ENCODE measurements at places on chromosomes 5 and 9.

- no peak for DNase-seq
Measured at GRCh38 chr9:11194246-11194645, 581.4 kb upstream of the PTPRD start.

DNA sequence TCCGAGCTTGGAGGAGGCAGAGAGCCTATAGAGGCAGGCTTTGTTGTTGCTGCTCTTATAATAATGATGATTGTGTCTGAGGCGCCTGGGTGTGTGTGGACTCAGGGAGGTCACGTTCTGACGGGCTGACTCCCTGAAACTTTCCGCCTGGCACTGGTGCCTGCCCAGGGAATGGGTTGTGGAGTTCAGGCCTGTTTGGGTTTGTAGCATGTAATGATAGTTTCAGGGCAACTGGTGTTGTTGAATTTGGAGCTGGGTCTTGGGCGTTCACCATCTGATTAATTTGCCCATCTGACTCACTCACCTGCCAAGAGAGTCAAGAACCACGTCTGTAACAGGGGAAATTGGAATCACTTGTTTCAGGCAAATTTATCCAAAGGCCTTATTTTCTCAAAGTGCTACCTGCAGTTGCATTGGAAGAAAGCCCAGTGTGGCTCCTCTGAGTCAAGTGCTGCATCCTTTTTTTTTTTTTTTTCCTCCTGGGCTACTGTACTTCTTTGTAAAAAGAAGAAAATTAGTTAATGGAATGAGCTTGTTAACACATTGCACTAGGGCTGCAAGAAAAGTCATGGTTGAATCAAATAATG, 386.5 kb downstream of the GADD45G start:
- no peak for DNase-seq

DNA sequence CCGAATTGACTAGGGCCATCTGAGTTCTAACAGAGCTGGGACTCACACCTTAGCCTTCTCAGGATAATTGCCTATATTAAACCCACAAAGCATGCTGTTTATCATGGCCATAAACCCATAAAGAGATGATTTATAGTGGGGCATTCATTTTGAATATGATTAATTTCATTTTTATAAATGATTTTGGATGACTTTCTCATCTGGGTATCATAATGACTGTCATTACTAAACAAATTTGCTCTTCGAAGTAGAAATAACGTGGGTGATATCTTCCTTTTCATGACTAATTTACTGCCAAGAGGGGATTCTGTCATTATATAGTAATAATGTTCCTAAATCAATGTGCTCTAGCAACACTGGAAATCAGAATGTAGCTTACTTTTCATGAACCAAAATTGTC, 498.2 kb downstream of the CDH12 start:
- no peak for DNase-seq

DNA sequence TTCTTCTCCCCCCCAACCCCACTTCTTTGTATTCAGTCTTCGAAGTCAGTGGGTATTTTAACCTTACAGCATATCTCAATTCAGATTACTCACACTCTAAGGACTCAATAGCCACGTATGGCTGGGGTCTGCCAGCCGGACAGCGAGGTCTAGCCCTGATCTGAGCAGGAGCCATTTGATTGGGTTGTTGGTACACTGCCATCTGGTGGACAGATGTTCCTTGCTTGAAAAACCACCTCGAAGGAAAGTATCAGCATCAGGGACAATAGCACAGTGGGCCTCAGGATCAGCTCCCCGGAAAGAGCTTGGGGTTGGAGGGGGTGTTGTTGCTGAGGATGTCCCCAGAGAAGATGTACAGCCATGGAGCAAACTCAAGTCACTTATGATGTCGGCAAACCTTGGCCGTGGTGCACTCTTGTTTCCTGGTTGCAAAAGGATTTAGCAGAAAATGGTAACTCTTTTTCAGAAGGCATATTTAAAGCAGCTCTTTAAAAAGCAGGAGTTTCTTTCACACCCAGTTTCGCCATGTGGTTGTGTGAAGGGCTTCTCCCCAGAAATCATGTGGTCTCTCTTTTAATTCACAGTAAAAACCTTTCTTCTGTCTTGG, 31.7 kb upstream of the KCNMB1 start:
- DNase-seq, result peak; percentile 55

- no peak for DNase-seq
Measured at GRCh38 chr9:27548055-27548741, 18.6 kb upstream of the MOB3B start.

GRCh38 chr5:142152384-142152732, 43.8 kb downstream of the NDFIP1 start:
- no peak for DNase-seq

GRCh38 chr9:77128125-77128789, 49.1 kb upstream of the VPS13A start:
- DNase-seq, result no peak

- DNase-seq, result no peak
Measured at GRCh38 chr5:157459715-157460599, at the start of gene NIPAL4. TSS of gene NIPAL4 (plus strand) at chr5:157460213. CDS start at chr5:157460321, 108 bp downstream.

GRCh38 chr5:76030343-76030742, 52.8 kb upstream of the SV2C start:
- DNase-seq, result no peak

GRCh38 chr5:172443441-172444109, 10.8 kb downstream of the SH3PXD2B start:
- DNase-seq, result peak; percentile 79

DNA sequence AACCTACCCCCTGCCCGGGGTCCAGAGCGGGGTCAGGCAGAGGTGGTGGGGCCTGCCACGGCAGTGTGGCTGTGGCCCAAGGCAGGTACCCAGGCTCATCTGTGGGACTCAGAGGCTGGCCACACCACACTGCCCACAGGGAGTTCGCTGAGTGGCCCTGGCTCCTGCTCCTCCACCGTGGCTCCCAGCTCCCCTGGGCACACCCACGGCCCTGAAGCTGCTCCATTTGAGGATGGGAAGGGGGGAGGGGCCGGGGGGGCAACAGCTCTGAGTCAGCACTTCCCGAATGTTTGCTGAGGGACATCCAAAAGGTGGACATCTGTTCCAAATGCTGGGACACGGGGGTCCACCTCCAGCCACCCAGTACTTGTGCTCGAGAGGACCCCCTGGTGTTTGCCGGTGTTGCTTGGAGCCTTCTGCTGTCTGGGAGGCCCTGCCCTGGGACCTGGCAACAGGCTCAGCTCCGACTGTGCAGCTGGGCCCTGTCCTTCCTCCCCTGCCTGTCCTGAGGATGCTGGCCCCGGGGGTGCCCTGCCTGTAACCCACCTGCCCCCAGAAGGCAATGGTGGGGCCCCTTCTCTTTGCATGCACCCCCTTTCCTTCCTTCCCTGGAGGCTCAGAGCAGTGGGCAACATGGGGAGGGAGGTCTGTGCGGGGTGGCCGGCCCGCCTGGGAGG, 2.5 kb upstream of the NRARP start:
- peak; percentile 47 for DNase-seq

DNA sequence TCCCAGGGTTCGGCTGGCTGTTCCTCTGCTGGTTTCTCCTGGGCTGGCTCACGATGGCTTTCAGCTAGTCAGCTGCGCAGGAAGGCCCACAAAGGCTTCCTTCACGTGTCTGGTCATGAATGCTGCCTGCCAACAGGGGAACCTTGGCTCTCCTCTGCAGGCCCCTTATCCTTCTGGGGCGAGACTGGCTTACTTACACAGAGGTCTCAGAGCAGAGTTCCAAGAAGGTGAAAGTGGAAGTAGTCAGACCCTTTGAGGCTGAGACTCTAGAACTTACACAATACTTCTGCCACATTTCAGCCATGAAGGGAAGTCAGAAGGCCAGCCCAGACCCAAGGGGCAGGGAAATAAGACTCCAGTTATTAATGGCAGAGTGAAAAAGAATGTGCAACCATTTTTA, 99.5 kb downstream of the LHFPL2 start:
- no peak for DNase-seq

GRCh38 chr5:40518485-40518917, 161.2 kb upstream of the PTGER4 start:
- no peak for DNase-seq

- no peak for DNase-seq
Measured at GRCh38 chr5:111704452-111705085, 52.4 kb downstream of the NREP start.

DNA sequence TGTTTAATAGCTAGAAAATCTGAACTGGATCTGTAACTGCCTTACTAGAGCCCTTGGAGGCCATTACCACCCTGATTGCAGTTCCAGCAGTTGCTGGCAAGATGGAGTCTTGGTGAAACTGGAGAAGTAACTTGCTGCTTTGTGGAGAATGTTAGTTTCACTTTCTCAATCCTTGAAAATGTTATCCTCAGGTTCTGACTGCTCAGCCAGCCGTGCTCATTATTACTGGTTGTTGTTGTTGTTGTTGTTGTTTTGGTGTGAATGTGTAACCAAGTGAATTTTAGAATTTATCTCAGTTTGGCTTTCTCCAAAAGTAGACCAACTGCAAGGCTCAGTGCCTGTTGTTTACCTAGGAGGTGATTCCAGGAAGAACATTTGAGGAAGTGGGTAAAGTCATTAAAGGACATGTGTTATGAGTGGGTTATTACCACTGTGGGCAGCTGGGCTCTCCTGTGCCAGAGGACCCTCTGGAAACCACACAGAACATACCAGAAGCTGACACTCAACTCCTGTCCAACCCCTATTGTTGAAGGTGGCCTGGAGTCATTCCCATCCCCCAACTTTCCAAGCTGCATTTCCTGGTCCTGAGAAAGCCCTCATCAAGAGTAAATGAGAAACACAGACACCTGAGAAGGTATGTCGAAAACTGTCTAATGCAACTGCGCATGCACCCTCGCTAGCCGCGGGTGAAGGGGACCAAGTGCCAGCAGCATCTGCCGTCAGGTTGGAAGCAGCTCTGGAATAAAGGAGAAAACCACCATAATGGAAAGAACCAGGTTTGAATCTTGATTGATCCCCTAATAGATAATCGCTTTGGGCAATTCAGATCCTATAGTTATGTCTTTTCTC, 111.6 kb downstream of the CMYA5 start:
- DNase-seq, result no peak

DNA sequence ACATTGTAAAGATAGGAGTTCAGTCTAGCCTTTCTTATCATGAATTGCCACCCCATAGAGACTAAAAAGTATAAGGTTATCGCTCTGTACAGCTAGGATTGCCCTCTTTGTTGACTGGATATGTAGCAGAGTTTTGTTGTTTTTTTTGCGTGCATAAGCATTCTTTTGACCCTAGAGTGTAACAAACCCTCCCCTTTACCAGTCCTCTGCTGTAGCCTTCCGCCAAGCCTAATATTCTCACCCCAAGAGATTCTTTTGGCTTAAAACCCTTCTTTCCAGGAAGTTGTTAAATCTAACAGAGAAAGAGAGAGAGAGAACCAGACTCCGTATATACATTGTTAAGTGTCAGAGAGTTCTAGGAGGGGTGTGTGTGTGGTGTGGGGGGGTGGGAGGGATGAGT, 113.9 kb downstream of the FGF1 start:
- DNase-seq, result no peak

DNA sequence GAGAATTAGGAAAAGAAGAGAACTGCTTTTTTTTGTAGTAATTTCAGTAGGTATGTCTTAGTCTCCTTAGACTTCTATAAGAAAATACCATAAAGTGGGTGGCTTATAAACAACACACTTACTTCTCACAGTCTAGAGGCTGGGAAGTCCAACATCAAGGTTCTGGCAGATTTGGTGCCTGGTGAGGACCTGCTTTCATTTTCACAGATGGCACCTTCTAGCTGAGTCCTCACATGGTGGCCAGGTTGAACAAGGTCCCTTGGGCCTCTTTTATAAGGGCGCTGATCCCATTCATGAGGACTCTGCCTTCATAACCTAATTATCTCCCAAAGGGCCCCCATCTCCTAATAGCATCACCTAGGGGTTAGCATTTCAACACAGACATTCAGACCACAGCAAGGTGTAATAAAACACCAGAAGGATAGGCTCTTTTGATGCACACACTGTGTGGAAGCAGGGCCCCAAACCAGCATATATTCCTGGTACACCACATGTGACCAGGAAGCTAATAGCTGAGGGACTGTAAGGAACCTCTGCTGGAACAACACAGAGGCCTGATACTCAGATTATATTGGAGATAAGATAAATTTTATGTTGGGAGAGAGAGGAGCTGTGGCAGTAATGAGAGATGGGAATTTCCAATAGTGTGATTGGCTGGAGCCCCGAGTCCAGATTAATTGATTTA, 384.9 kb downstream of the RAB3C start:
- DNase-seq, result no peak

GRCh38 chr5:127353327-127353726, 62.7 kb downstream of the MEGF10 start:
- peak; percentile 47 for DNase-seq

DNA sequence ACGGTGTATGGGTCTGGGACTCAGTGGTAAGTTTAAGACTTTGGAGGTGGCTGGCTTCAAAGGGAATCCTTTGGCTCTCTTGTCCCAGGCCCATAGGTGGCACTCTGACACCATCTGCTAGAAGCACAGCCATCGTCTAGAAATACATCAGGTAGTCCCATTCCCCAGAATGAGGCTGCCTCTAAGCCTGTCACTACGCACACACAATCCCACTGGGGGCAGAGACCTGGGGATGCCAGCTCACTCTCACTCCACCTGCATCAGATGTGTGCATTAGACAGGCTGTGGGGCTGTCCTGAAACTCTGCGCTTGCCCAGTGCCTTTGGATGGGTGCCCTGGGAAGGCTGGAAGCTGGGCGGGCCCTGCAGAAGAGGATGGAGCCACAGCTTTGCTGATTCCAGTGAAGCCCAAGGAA, 127.5 kb upstream of the PANK3 start:
- no peak for DNase-seq

GRCh38 chr5:68347536-68347935, 132.0 kb downstream of the PIK3R1 start:
- DNase-seq, result no peak

DNA sequence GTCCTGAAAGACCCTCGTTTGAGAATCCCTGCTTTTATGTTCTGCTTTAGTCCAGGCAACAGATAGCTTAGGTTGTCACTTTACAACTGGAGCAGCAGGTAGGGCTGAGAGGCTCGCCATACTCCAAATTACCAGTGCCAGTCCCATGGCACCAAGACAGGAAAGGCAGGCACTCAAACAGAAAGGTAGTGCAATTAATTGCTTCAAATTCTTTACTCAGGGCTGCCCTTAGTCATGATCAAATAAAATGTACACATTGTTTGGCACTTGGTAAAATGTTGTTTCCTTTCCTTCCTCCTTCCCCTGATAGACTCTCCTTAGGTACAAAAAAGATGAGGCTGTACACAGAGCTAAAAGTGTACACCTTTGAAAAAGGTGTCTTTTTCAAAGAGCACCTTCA, 115.8 kb upstream of the CCDC152 start:
- no peak for DNase-seq

GRCh38 chr5:179211068-179211467, 134.2 kb downstream of the ADAMTS2 start:
- no peak for DNase-seq

DNA sequence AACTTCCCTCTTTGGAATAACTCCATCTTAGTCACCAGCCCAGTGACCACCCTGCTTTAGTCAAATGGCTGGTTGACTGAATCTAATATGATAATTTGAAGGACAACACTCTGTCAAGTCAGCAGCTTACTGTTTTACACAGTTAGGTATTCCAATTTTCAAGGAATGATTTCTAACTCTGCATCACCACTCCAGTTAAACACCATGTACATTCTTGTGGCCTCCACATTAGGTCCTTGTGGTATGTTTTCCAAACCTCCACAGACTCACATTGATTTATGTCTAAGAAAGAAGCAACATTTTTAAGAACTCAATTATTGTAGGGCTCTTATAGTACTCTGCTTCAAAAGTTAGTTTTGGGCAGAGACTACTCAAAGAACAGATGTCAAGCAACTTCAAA, 110.7 kb downstream of the TLE1 start:
- DNase-seq, result no peak
